B cell (primary cell): ENCODE measurements at places on chromosomes 2 and 18. TPM values are rescaled to one million over a fixed set of nuclear protein-coding genes. Genes with fewer than 3 reads are reported as not detected.

DNA sequence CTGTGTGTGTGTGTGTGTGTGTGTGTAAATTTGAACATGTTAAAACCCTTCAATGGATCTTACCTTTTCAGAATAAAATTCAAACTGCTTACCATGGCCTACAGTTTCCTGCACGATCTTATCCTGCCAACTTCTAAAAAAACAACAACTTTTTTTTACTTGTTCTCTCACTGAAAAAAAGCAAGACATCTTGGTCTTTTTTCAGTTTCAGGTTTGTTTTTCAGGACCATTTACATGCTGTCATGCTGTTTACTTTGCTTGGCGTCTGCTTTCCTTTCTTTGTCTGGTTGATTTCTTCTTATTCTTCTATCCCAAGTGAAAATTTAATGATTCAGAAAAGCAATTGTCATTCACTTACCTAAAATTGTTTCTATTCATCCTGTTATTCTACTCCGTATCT is 286.3 kb upstream of the TMEFF2 start:
- no peaks in the 10 kb centered on the region for H3K36me3 ChIP-seq
- no peaks in the 10 kb centered on the region for H3K27me3 ChIP-seq
- DNase-seq = no peak
- no peaks in the 10 kb centered on the region for H3K4me1 ChIP-seq
- H3K4me3 ChIP-seq = no peak overlapping the region

DNA sequence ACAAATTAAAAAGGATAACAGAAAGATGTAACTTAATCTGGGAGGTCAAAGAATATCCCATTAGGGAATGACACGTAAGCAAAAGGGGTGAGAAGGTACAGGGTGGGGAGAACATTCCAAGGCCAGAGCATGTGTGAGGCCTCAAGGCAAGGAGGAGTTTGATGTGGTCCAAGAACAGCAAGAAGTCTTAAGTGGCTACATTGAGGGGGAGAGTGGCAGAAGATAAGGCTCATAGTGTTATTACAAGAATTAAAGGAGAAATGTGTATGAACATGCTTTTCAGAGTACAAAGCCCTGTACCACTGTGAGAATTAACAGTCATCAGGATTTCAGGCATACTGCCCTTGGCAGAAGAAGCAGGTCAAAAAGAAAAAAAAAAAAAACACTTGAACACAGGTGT is 174.4 kb upstream of the ERBB4 start:
- no peaks in the 10 kb centered on the region for H3K36me3 ChIP-seq
- no peaks in the 10 kb centered on the region for H3K4me1 ChIP-seq
- no peak overlapping the region for H3K4me3 ChIP-seq

GRCh38 chr18:40447820-40448219 is 1507.2 kb upstream of the PIK3C3 start:
- no peak for DNase-seq
- no peak overlapping the region for H3K4me3 ChIP-seq
- no peaks in the 10 kb centered on the region for H3K36me3 ChIP-seq
- no peaks in the 10 kb centered on the region for H3K27me3 ChIP-seq
- no peaks in the 10 kb centered on the region for H3K4me1 ChIP-seq

DNA sequence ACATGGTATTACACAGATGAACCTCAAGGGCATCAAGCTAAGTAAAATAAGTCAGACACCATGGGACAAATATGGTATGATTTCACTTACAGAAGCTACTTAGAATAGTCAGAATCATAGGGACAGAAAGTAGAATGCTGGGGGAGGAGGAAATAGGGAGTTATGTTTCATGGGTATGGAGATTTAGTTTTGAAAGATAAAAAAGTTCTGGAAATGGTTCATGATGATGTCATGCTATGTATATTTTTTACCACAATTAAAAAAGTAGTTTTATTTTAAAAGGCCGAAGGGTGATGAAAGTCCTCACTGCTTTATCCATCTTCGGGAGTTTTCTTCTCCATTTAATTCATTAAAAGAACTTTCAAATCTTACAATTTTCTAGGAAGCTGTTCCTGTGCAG is 181.9 kb downstream of the CALCRL start:
- no peak overlapping the region for H3K27ac ChIP-seq
- no peaks in the 10 kb centered on the region for H3K36me3 ChIP-seq
- no peak for DNase-seq

GRCh38 chr18:2978208-2978607 is 34.7 kb downstream of the LPIN2 start:
- no peaks in the 10 kb centered on the region for H3K27me3 ChIP-seq
- peaks cover 55% of the 10 kb centered on the region for H3K4me1 ChIP-seq
- peak overlapping the region; percentile 78 for H3K27ac ChIP-seq
- peaks cover 3% of the 10 kb centered on the region for H3K36me3 ChIP-seq

GRCh38 chr2:99694331-99694730 is 204.5 kb upstream of the REV1 start:
- peaks cover 23% of the 10 kb centered on the region for H3K36me3 ChIP-seq
- no peak for DNase-seq
- no peak overlapping the region for H3K4me3 ChIP-seq
- H3K27me3 ChIP-seq = no peaks in the 10 kb centered on the region
- no peaks in the 10 kb centered on the region for H3K4me1 ChIP-seq
- no peak overlapping the region for H3K27ac ChIP-seq

DNA sequence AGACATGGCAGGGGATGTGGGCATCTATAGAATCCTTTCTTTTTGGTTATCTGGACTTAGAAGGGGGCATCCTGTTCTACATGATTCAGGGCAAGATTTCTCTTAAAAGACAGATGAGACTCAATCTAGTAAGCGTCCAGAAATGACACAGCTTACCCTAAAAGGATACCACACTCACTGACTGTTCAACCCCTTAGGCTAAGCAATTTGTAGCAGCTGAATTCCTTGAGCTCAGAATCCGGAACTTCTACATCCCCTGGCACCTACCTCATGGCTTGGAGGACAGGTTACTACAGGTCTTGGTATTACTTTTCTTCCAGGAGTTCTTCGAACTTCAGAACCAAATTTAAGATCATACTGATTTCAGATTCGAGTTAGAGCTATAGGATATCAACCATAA is 138.4 kb downstream of the LAMA3 start:
- H3K27ac ChIP-seq = no peak overlapping the region
- H3K4me3 ChIP-seq = no peak overlapping the region
- no peaks in the 10 kb centered on the region for H3K36me3 ChIP-seq
- no peak for DNase-seq
- no peaks in the 10 kb centered on the region for H3K4me1 ChIP-seq

DNA sequence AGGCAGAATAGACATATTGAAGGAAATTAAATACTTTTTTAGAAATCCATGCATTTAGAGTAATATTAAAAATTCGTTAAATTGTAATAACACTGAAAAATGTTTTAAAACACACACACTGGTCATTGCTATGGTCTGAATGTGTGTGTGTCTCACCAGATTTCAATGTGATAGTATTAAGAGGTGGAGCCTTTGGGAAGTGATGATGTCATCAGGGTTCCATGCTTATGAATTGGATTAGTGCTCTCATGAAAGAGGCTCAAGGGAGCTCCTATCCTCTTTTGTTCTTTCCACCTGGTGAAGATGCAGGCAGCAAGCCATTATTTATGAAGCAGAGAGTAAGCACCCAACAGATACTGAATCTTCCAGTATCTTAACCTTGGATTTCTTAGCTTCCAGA is 441.8 kb downstream of the CDH2 start:
- no peak overlapping the region for H3K4me3 ChIP-seq
- no peak for DNase-seq
- H3K27ac ChIP-seq = no peak overlapping the region
- no peaks in the 10 kb centered on the region for H3K4me1 ChIP-seq
- no peaks in the 10 kb centered on the region for H3K36me3 ChIP-seq

DNA sequence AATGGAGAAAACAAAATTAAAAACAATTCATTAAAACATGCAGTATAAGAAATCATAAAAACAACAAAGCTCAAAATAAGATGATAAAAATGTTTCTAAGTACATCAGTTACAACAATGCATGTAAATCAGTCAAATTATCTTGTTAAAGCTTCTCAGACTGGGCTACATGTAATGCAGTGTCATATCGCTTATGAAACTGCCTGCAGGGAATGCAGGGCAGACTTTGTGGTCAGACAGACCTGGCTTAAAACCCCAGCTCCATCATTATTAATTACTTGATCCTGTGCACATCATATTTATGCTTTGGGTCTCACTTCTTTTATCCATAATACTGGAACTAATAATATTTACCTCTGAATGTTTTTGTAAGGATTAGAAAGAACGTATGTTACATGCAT is 74.6 kb downstream of the PID1 start:
- no peaks in the 10 kb centered on the region for H3K4me1 ChIP-seq
- H3K27me3 ChIP-seq = no peaks in the 10 kb centered on the region

DNA sequence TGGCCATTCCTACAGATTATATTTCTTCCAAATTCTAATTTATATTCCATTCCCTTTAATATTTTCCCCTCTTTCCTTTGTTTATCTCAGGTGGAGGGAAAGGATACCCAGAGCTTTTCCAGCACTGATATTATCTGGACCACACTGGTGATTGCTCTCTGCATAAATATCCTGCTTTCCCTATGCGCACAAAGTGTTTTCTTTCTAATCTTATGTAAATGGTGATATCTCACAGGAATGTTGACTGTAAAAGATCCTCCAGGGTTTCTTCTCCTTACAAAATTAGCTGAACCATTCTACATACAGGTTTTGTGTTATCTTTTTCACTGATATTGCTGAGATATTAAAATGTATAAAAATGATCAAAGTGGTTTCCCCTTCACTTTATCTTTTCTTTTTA is 59.1 kb upstream of the GALNT13 start:
- no peaks in the 10 kb centered on the region for H3K36me3 ChIP-seq
- H3K27ac ChIP-seq = no peak overlapping the region
- H3K4me3 ChIP-seq = no peak overlapping the region
- no peaks in the 10 kb centered on the region for H3K27me3 ChIP-seq

DNA sequence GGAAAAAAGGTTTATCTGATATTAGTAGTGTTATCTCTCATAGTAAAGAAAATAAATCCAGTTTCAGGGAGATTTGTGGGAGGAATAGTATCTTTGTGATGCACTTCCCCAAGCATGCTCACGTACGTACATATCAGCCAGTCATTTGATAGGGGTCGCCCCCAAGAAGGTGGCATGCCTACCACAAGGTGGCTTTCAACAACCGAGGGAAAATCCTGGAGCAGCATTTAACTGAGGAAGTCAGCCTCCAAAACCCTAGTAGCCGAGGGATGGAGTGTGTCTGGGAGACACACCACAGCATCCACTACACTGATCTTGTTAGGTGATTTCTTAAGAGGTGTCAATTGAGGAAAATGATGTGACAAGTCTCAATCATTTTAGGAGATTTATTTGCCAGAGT is 623.9 kb downstream of the NYAP2 start:
- H3K27ac ChIP-seq = no peak overlapping the region
- DNase-seq = no peak
- H3K4me3 ChIP-seq = no peak overlapping the region
- no peaks in the 10 kb centered on the region for H3K4me1 ChIP-seq
- H3K27me3 ChIP-seq = no peaks in the 10 kb centered on the region

- no peak overlapping the region for H3K27ac ChIP-seq
- no peak for DNase-seq
- no peaks in the 10 kb centered on the region for H3K27me3 ChIP-seq
- no peaks in the 10 kb centered on the region for H3K4me1 ChIP-seq
These were observed 442.2 kb downstream of the TGIF1 start for GRCh38 chr18:3892152-3892551.

GRCh38 chr2:105498281-105498846 is 99.5 kb upstream of the FHL2 start:
- H3K27me3 ChIP-seq = no peaks in the 10 kb centered on the region
- no peaks in the 10 kb centered on the region for H3K36me3 ChIP-seq
- H3K4me1 ChIP-seq = no peaks in the 10 kb centered on the region
- H3K4me3 ChIP-seq = no peak overlapping the region

DNA sequence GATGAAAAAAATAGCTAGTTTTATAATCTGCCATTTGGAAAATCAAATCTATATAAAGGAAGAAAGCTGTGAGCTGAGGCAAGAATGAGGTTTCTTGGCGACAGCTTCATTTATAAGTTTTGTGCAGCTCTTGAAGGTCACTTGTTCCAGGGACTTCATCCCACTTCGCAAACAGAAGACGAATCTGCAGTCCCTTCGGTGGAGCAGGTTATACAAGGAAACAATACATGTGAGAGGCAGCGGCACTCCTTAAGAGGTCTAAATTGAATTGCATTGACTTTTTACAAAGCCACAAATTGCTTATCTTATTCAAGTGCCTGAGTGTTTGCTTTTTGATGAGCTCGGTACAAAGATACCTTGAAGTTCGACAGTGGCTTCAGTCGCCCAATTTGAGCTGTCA is 72.2 kb downstream of the C1QL2 start:
- no peak overlapping the region for H3K27ac ChIP-seq
- no peaks in the 10 kb centered on the region for H3K36me3 ChIP-seq
- H3K4me1 ChIP-seq = no peaks in the 10 kb centered on the region
- no peak overlapping the region for H3K4me3 ChIP-seq
- H3K27me3 ChIP-seq = no peaks in the 10 kb centered on the region

GRCh38 chr2:147405651-147406050 is 439.2 kb upstream of the ACVR2A start:
- H3K27me3 ChIP-seq = no peaks in the 10 kb centered on the region
- H3K27ac ChIP-seq = no peak overlapping the region
- no peaks in the 10 kb centered on the region for H3K36me3 ChIP-seq
- no peak overlapping the region for H3K4me3 ChIP-seq
- H3K4me1 ChIP-seq = no peaks in the 10 kb centered on the region

DNA sequence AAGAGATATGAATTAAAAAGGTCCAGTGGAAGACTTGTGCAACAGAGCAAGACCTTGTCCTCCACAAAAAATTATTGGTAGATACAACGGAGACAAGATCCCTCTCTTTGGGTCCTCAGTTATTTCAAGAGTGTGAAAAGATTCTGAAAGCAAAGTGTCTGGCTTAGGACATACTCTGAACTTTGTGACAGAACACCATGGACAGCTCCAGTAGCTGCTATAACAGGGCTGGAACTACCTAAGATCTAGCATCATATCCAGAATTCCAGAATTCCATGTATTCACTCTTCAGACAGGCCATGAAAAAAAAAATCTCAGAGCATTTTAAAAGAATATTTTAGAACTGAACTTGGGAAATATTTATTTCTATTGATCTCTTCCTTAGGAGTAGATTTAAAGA is 74.8 kb upstream of the ZBTB14 start:
- no peaks in the 10 kb centered on the region for H3K27me3 ChIP-seq
- no peak overlapping the region for H3K27ac ChIP-seq
- H3K4me3 ChIP-seq = no peak overlapping the region
- no peaks in the 10 kb centered on the region for H3K36me3 ChIP-seq
- no peak for DNase-seq

DNA sequence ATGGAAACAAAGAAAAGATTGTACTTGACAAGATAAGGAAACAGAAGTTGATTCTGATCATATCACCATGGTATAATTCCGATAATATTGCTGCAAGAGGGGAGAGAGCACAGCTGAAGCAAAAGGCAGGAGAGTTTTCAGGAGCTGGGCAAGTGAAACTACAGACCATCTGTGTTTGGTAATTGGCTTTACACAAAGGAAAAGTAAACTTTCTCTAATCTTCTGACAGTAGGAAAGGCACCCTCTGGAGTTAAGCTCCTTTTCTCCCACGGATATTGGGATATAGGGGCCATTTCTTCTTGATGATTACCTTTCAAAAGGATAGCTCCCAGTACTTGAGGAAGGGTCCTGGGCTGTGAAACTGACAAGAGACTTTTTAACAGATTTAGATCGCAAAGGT is 29.9 kb upstream of the REG3A start:
- DNase-seq = no peak
- H3K4me3 ChIP-seq = no peak overlapping the region
- H3K27ac ChIP-seq = no peak overlapping the region
- no peaks in the 10 kb centered on the region for H3K4me1 ChIP-seq
- no peaks in the 10 kb centered on the region for H3K36me3 ChIP-seq
- H3K27me3 ChIP-seq = no peaks in the 10 kb centered on the region

Gene DYNAP
- not detected in 2 replicates for total RNA-seq

Gene SRD5A2
- total RNA-seq = not detected in 2 replicates

Gene TXNDC2
- total RNA-seq = 0.22 and 0.73 TPM in 2 replicates

Gene ARL5A
- total RNA-seq = 54.1 and 60.5 TPM in 2 replicates

Gene CHN1
- 0.95 and 1.4 TPM in 2 replicates for total RNA-seq

Gene ANKRD30B
- total RNA-seq = not detected in 2 replicates

Gene VWC2L
- total RNA-seq = not detected in 2 replicates

Gene CHRNG
- total RNA-seq = not detected in 2 replicates

Gene STEAP3
- total RNA-seq = 1.1 TPM in 2 replicates

Gene RNF144A
- 1.6 and 2.5 TPM in 2 replicates for total RNA-seq

Gene KCNJ3
- 0.58 TPM in 1 of 2 replicates, not detected in the other for total RNA-seq
